ENCODE measurements at places on chromosomes 1 and 21.

GRCh38 chr1:230797942-230798365 is 50.8 kb downstream of the CAPN9 start:
- peak; percentile 64 for DNase-seq

DNA sequence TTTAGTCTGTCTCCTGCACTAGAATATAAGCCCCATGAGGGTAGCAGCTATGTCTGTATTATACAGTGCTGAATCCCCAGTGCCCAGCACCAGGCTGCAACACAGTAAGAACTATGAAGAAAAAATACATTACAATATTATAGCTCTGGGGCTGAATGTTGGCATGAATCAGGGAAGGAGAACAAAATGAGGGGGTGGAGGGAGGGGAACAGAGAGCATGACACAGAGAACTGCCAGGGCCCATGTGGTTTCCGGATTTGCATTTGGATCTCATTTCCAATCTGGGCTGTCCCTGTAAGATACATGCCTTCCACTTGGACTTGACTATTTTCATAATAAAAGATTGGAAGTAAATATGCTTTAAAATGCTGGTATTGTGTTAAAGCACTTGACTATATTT is 35.8 kb downstream of the C1orf198 start:
- no peak for DNase-seq

- DNase-seq = peak; percentile 63
Observed at GRCh38 chr1:156623946-156624813, 5.0 kb downstream of the HAPLN2 start.

DNA sequence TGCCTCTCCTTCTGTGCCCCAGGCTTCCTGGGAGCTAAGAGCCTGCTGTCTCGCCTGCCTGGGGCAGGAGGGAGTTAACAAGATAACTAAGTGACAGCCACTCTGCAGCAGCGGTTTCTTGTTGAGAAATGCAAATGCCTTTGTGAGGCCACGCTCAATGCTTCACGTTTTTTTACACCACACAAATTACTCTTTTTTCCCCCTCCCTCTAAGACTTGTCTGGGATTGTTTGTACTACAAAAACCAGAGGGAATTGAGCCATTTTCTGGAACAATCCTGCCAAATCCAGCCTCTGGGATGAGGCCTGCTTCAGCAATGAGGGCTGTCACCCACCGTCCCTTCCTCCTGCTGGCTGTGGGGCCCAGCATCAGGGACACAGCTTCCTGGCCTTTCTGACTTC is 119.6 kb downstream of the ACTL8 start:
- DNase-seq = no peak

GRCh38 chr21:31442339-31442738 is 98.3 kb upstream of the TIAM1 start:
- no peak for DNase-seq

DNA sequence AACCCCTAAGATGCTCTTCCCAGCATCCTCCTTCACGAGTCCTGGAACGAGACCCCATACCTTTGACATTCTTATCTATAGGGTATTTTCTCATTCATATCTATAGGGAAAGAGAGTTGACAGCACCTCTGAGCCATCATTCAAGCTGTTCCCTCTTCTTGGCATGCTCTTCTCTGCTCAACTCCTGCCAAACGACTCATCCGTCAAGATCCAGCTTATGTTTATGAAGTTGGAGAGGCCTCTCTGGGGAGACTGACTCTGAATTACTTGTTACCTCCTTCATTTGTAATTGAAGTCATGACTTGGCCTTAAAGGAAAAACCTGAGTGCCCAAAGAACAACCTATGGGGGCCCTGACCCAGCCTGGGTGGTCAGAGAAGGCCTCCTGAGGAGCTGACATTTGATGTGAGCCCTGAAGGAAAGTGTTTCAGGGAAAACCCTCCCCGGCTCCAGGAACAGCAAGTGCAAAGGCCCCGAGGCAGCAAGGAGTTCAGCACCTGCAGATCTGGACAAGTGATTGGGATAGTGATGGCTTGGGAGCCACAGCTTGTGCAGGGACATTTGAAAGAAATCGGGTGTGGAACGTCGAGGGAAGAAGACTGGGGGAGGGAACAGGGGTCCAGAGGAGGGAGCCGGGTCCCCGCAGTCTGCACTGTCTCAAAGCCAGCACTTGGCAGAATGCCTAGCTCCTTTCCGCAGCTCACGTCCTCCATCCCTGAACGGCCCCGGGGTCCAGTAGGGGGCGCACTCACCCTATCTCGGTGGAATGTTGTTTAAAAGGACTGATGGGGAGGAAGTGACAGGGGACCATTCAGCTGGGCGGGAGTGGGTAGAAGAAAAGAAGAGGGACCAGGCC is 14.0 kb upstream of the CDA start:
- peak; percentile 95 for DNase-seq

GRCh38 chr21:14243874-14244273 is 27.9 kb downstream of the RBM11 start:
- DNase-seq = no peak

DNA sequence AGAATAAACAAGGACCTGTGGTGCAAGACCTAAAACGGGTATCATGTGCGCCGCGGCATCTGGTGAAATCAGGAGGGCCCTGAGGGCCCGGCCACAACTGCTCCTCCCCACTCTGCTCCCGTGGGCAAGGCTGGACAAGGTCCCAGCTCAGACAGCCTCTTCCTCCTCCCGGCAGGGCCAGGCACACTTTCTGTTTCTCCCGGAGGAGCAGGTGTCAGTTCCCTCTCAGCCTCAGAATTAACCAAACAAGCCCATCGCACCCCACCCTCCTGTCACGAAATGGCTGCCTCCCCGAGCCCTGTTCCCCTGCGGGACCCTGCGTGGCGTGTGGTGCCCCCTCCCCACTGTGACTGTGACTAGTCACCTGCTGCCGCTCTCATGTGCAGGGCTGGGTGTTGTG is 15.2 kb downstream of the PTTG1IP start:
- peak; percentile 43 for DNase-seq

DNA sequence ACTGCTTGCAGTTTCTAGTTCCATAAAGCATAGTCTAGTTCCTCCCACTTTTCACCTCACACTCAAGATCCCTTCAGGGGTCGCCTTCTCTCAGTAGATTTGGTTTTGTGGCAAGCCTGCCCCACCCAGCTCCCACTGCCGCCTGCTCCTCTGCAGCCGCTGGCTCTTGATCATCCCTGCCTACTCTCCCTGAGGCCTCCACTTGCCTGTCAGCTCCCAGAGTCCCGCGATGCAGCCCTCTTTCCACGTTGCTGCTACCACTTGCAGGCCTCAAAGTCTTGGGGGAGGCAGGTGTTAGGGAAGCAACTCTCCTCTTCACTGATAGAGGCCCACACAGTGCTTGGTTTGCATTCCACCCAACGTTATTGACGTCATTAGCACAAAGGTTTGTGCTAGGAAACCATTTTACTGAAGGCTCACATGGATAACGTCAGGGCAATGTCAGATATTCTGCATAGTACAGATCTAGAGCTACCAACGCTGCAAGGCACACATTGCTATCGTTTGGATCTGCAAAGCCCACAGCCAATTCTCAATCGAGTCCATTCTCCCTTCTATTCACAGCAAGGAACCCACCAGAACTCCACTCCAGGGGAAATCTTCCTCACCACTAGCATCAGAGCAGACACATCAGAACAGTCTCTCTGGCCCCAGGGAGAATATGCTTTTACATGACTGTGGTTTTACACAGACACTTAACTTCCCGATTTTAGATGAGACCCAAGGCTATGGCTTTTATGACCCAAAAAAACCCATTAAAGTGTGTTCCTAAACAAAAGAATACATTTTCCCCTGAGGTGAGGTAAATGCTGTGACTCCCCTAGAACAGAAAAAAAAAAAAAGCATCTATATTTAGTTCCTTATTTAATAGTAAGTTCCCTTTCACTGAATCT is 519.5 kb upstream of the CAMK1G start:
- DNase-seq = no peak

- DNase-seq = no peak
Observed at GRCh38 chr1:4462831-4463484, 191.5 kb upstream of the AJAP1 start.
